HFFc6 (cell line): ENCODE measurements at places on chromosomes 11 and 22.
A peak's percentile ranks its signal among the peaks of the same experiment; 100 is the strongest.

- peak; percentile 34 for DNase-seq
Observed at GRCh38 chr11:120184946-120185705, 25.7 kb upstream of the OAF start.

DNA sequence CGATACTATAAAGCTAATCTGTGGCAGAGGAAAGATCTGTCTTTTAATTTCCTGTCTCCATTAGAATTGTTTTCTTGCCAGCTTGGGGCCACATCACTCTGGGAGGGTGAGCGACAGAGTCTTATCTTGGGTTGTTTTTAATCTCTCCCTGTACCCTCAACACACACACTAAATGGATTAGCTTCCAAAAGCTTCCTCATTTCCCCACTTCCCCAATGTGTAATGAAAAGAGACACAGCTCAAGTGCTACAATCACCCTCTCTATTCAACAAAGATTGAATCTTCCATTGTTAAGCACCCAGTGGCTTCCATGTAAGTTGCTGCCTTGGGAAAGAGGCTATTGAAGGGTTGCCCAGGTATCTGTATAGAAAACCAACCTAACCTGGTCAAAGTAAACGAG lies 6.1 kb upstream of the ASCL3 start:
- no peak for DNase-seq

DNA sequence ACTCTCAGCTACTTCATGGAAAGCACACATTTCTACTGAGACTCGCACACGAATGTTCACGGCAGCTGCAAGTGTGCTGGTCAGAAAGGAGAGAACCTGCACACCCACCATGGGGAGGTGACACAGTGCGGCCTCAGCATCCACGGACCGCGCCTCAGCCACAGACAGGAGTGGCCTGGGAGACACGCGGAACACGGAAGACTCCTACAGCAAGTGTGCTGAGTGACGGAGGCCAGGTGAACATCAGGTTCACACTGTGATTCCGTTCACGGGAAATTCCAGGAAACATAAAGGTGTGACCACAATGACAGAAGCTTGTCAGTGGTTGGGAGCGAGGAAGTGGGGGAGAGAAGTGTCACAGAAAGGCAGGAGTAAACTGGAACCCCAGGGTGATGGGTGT lies 13.3 kb upstream of the MOB2 start:
- no peak for DNase-seq

- no peak for DNase-seq
Observed at GRCh38 chr11:41955635-41956400, 496.4 kb upstream of the LRRC4C start.

- DNase-seq = no peak
Observed at GRCh38 chr11:121757480-121758125, 304.8 kb upstream of the SORL1-AS1 start.

DNA sequence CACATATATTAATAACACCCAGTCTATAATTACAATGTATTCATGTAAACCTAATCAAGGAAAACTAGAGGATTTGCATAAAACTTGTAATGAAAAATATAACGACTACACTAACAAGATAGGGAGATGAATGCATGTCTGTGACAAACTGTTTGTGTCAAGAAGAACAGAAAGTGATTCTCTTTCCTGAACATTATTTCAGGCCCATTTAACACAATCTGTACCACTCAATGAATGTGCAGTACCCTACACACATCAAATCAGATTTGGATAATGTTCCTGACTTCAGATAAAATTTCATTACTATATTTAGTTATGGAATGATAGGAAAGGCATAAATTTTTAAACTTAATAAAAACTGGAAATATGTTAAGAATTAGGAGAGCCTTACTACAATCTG lies 93.1 kb downstream of the CADM1 start:
- DNase-seq = no peak
